ENCODE measurements at places on chromosomes 16 and 17.

- DNase-seq: no peak
These were observed 198.1 kb downstream of the ENGASE start for GRCh38 chr17:79272666-79273219.

- no peak for DNase-seq
These were observed 77.0 kb upstream of the ZNF423 start for GRCh38 chr16:49932946-49933345.

DNA sequence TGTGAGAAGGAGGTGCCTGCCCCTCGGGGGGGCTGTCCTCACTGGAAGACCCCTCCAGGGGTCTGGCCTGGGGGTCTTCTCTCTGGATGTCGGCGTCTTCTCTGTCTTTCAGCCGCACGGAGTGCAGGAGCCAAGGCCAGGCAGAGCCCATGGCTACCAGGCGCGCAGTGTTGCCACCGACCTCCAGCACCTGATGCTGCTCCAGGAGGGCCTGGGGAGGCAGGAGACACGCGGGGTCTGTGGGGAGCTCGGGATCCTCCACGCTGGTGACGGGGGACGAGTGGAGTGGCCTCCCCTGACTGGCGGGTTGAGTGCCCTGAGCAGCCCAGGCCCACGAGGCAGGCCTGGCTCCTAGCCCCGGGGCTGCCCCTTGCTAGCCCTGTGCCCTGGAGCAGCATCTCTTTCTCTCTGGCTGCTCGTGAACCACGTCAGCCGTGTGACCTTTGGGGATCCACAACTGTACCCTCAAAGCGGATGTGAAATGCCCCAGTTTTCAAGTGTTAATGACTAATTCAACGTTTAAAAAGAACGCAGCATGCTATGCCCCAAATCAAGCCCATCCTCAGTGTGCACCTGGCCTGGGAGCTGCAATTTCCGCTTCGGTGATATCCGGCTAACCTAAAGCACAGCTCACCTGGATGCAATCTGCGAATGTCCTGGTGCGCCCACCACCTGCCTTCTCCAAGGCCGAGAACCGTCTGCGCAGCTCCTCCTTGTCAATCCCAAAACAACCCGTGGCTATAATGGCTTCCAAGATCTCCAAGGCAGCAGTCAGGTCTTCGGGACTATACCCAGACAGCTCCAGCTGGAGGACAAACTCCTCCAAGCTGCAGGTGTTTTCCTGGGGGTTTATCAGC, 62.9 kb downstream of the IL21R start:
- DNase-seq: no peak

DNA sequence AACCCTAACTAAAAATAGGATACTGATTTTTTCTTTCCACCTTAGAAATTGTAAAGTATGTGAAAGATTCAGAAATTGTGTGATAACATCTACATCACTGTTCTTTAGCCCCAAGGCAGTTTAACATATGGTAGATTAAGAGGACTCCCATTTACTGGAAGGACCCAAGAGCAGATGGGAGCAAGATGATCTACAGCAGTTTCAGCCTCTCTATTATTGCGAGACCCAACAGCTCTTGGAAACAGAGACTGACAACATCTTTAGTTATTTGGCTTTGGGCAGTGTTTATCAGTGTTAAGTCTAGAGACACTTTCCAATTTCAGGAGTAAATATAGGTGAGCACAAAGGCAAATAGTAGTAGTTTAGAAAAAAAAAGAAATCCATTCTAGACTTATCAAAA, 124.9 kb upstream of the CORO6 start:
- no peak for DNase-seq

DNA sequence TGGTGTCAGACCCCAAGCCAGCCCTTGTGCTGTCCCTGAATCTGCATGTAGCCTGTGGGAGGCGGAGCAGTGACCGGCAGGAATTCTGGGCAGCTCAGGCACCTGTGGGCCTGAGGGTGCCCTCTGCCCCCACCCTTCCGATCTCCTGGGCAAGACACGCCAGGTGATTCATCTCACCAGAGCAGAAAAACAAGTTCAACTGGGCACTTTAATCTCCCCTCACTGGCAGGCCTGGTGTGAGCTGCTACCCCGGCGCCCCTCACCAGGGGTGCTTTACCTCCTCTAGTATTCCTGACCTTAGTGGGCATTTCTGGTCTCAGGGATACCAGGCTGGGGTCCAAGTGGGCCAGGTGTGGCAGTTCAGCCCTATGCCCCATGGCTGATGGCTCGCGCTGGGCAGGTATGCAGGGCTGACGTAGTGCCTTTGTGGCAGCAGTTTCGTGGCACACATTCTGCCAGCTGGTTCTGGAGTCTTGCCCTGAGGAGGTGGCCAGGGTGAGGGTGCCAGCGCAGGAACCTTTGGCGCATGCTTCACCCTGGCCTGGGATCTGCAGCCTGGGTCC, 6.0 kb downstream of the ERBB2 start:
- no peak for DNase-seq

- no peak for DNase-seq
These were observed 2.5 kb upstream of the PYY start for GRCh38 chr17:43956222-43956621.

DNA sequence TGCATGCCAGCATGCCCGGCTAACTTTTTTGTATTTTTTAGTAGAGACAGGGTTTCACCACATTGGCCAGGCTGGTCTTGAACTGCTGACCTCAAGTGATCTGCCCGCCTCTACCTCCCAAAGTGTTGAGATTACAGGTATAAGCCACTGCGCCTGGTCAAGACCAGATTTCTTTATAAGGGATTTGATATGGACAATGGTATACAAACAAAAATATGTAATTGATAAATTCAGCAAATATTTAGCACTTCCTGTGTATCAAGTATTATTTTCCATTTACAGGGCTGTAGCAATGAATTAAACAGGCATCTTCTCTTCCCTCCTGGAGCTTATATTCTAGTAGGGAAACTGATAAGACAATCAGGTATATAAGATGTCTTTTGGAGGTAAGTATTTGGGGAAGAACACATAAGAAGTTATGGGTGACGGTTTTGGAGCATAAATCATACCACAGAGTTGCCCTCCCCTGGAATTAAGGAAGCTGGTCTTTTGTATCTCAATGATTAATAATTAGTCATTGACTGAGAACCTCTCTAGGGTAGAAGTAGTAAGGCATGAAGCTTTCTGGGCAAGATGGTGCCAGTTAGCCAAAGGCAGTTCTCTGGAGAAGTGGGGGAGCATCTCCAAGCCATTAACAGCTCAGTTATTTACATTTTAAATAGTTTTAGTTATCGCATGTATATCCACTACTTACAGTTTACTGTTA, 35.8 kb downstream of the TANC2 start:
- no peak for DNase-seq

- DNase-seq: no peak
These were observed 11.5 kb downstream of the PRKCB start for GRCh38 chr16:23847251-23847650.

- DNase-seq: no peak
These were observed 46.2 kb upstream of the NOL11 start for GRCh38 chr17:67671493-67671892.

GRCh38 chr17:7562208-7562605, 488 bp downstream of the SENP3 start:
- DNase-seq: no peak

- peak; percentile 65 for DNase-seq
These were observed 11.1 kb upstream of the CHMP6 start for GRCh38 chr17:80980397-80981061.

GRCh38 chr17:81806461-81807209, 2.7 kb downstream of the GCGR start:
- DNase-seq: no peak

DNA sequence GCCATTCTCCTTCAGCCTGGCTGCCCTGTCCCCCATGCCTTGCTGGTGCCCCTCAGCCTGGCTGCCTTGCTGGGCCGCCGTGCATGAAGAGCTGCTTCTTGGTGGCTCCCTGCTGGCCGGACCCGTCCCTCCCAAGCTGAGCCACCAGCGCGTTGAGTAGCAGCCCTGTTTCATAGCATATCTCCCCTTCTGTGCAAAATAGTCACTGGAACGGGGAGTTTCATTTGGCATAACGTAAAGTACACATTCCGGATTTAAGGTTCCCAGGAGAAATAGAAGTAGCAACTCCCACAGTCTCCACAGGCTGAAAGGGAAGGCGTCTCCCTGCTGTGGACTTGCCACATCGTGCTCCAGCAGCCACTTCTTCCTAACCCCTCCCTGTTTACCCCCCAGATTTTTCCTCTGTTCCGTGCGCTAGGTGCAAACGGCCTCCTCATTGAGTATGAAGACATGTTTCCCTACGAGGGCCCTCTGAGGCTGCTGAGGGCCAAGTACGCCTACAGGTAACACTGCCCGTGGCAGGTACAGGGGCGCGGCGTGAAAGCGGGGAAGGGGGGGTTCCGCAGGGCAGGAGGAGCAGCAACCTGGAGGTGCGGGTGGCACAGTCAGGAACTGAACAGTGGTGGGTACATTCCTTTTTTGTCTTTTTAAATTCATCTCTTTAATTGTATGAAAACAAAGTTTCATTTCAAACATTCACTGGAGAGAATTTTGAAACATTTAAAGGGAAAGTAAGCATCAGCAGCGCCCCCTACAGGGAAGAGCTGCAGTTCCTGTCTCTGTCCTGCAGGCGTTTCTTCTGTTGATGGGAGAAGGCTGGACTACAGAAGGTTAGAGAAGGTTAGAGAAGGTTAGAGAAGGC, 5.8 kb upstream of the OGFOD3 start:
- DNase-seq: peak; percentile 55

GRCh38 chr17:30921544-30922196, at the start of gene ADAP2:
Gene ADAP2 (plus strand): TSS chr17:30921945. CDS start chr17:30922015, 70 bp downstream.
- no peak for DNase-seq

- no peak for DNase-seq
These were observed 6.7 kb upstream of the GAST start for GRCh38 chr17:41705271-41705991.

DNA sequence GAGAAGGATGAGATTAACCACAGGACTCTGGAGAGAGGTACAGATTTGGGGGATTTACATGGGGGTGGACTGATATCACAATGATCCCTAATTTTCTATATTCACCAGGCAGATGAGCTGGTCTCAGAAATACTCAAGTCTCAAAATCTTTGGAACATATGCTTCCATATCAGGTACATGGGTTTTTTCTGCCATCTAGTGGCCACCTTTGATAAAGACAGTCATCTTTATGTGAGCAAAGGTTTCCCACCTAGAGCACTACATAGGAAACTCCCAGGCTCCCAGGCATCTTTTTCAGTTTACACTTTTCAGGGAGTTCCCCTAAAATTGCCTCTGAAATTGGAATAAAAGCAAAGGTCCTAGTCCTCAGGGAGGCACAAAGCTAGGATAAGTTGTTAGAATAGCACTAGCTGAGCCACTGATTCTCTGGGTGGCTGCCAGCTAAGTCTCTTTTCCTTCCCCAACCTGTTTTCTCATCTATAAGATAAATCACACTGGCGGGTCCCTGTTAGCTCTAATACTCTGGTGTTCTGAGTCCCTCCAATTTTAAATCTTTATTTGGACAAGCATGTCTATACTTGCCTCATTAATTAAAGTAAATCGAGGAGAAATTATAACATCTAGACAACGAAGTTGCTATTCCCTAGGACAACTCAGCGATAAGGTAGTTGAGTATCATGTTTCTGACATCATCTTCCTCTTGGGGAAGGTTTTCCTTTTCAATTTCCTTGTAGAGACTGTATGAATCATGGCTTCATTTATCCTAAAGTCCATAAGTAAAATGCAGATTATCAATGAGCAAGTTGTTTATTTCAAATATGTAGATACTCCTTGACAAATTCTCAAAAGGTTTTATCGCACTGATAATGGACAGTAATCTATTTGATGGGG, 19.0 kb upstream of the MON1B start:
- no peak for DNase-seq

GRCh38 chr17:56810891-56811775, 22.6 kb downstream of the C17orf67 start:
- DNase-seq: no peak

GRCh38 chr17:55769625-55770000, 18.8 kb downstream of the PCTP start:
- DNase-seq: no peak

- DNase-seq: no peak
These were observed 763 bp upstream of the SOX9 start for GRCh38 chr17:72119873-72120641.

- DNase-seq: no peak
These were observed 1.2 kb upstream of the NFATC3 start for GRCh38 chr16:68083861-68084503.

DNA sequence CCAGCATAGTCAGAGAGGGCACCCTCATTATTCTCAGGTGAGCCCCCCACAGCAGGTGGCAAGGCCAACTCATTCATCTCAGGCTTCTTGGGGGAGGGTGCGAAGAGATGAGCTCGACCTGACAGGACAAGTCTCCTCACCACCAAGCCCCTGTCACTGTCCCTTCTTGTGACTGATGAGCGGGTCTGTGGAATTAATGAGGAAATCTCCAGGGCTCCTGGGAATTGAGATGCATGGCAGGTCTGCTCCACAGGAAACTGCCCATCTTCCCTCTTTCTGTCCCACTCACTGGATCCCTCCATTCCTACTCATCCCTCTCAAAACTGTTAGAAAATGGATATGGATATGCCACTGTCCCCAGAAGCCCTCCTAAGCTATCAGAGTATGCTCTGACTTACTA, 32.5 kb upstream of the CES5A start:
- no peak for DNase-seq

DNA sequence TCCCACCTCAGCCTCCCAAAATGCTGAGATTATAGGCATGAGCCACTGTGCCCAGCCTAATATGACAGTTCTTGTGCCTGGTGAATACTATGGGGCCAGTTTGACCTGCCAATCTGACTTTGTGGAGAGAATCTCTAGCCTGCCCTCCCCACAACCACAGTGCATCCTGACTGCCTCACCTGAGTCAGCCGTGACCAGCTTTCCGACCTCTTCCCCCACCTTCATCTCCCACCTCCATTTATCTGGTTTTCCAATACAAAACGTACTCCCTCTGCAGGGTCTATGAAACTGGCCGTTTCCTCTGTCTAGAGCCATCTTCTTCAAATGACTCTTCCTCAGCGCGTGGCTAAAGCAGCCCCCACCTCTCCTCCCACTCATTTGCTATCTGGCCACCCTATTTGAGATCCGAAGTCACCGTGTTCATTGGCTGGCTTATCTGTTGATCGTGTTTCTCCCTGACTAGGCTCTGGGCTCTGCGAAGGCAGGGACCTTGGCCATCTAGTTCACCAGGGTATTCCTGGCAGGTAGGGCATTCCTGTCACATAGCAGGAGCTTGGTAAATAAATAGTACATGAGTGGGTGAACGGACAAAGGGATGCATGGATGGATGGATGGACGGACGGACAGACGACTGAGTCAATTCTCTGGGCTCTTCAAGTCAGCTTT, 22.3 kb upstream of the PLLP start:
- no peak for DNase-seq

DNA sequence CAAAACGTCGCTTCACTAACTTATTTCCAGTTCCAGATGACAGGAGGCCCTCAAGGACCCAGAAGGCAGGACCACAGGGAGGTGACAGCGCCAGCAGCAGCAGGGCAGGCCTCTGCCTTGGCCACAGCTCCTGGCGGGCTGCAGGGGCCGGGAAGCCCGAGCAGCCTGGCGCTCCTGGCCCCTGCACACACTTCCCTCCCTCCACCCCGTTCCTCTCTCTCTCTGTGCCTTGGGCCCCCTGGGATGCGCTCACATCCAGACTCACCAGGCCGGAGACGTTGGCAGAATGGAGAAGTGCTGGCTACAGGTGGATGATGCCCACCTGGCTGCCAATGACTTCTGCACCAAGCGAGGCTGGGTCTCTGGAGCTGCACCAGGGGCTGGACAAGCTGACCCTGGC, 12.7 kb downstream of the ZNF594 start:
- DNase-seq: no peak
